ENCODE measurements at places on chromosomes 1 and 21. TPM values are rescaled to one million over a fixed set of nuclear protein-coding genes. Genes with fewer than 3 reads are reported as not detected.

DNA sequence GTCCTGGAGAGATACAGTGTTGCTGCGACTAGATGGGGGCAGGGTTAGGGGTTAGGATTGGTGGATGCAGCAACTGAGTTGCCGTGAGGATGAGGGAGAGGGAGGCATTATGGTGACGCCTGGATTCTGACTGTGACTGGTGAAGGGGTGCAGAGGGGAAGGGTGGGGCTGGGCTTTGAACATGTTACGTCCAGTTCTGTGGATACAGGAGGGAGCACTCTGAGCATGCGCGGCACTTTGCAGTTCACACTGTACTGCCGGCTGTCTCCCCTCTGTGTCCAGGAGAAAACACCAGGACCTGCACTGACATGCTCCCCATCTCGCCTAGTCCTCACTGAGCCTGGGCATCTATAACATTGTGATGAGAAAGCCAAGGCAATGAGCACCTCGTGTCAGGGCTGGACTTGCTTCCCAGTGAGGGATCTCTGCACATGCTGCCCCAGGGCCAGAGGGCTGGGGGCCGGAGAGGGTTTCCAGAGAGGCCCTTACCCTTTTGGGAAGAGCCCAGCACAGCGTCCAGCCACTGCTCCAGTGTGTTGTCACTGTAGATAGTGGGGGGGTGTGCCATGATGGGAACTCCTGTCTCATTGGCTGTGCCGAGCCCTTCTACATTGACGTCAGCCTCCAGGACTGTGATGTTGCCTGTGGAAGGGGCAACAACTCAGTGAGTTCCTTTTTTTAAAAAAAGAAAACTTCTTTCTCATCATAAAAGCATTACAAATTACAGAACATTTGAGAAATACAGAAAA is 7.6 kb downstream of the FAM151A start:
- H3K27me3 ChIP-seq = no peaks in the 10 kb centered on the region
- H3K4me3 ChIP-seq = no peak overlapping the region
- no peaks in the 10 kb centered on the region for H3K4me1 ChIP-seq
- DNase-seq = no peak

GRCh38 chr1:155084722-155085503 is 6.3 kb downstream of the EFNA3 start:
- DNase-seq = peak; percentile 95
- H3K36me3 ChIP-seq = no peaks in the 10 kb centered on the region
- peaks cover 53% of the 10 kb centered on the region for H3K4me1 ChIP-seq
- peak overlapping the region; percentile 61 for H3K4me3 ChIP-seq

DNA sequence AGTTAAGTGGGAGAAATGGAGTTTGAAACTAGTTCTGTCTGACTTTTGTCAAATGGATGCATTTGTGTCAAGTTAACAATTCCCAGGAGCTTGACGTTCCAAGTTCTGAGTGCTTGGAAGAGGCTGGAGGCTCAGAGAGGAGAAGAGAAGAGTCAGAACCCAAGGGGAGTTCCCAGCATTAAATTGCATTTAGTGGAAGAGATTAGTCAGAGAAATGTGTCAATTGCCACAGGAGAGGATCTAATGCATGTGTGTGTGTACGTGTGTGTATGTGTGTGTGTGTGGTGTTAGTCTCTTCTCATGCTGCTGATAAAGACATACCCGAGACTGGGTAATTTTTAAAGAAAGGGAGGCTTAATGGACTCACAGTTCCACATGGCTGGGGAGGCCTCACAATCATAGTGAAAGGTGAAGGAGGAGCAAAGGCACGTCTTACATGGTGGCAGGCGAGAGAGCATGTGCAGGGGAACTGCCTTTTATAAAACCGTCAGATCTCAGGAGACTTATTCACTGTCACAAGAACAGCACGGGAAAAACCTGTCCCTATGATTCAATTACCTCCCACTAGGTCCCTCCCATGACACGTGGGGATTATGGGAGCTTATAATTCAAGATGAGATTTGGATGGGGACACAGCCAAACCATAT is 101.5 kb upstream of the TMEM51 start:
- no peak for DNase-seq
- H3K4me1 ChIP-seq = no peaks in the 10 kb centered on the region
- H3K4me3 ChIP-seq = no peak overlapping the region
- no peaks in the 10 kb centered on the region for H3K36me3 ChIP-seq

GRCh38 chr1:20726118-20726911 is 6.2 kb downstream of the SH2D5 start:
- no peak overlapping the region for H3K27ac ChIP-seq
- no peaks in the 10 kb centered on the region for H3K36me3 ChIP-seq
- DNase-seq = no peak
- peaks cover 9% of the 10 kb centered on the region for H3K27me3 ChIP-seq
- H3K4me1 ChIP-seq = peaks cover 5% of the 10 kb centered on the region

GRCh38 chr21:33031152-33031911 is 5.6 kb downstream of the OLIG2 start:
- no peak overlapping the region for H3K4me3 ChIP-seq
- no peaks in the 10 kb centered on the region for H3K36me3 ChIP-seq
- no peak for DNase-seq

- H3K4me1 ChIP-seq = peaks cover 26% of the 10 kb centered on the region
- DNase-seq = peak; percentile 38
- H3K27me3 ChIP-seq = no peaks in the 10 kb centered on the region
- no peak overlapping the region for H3K4me3 ChIP-seq
- no peaks in the 10 kb centered on the region for H3K36me3 ChIP-seq
Observed at GRCh38 chr1:155219592-155220031, 11.1 kb downstream of the MTX1 start.

Gene MRAP
- total RNA-seq = not detected

Measured in natural killer cell (primary cell).